Cardiac fibroblast (primary cell): ENCODE measurements at places on chromosomes 7 and 10.

DNA sequence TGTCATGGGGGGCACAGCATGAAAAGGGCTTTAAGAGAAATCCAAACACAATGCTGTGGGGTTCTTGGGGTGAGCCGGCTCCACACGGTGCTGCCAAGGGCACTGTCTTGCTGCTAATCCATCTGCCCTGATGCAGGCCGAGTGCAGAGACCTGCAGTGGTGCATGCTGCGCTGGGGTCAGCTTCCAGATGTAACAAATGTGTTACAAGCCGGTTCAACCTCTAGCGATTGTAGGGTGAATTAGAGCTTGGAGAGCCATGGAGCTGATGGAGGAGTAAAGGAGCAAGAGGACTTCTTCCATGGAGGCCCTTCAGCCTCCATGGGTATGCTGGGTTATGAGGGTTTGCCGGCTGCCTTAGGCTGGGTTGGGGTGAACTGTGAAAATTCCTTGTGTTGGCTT, 402.3 kb downstream of the TYW1 start:
- no peak for DNase-seq

DNA sequence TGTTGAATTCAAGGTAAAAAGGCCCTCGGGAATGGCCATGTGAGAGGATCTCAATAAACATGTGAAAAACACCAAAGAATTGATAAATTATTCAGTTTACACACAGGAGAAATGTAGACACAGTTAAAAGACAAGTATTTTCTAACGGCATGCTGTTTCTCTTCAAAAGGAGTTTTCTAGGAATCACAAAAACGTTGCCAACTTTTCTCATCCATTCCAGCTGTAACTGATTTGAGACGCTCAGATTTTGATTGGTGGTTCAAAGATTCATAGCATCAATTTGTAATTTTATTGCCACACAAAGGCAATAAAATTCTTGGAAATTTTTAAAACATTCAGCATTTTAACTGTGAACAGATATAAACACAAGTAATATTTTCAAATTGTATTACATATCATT, 384.9 kb upstream of the PFKP start:
- no peak for DNase-seq

DNA sequence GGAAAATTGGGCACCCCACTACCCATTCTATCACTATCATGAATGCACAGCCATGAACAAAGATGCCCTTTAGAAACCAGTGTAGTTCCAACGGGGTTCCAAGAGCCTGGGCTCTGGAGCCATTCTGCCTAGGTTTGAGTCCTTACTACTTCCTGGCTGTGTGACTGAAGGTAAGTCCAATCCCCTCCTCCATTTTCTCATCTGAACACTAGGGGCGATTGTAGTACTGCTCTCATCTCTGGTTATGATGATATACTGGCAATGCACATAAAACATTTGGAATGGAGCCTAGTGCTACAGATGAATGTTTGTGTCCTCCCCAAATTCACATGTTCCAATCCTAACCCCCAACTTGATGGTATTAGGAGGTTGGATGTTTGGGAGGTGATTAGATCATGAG, 28.1 kb upstream of the CDH23 start:
- no peak for DNase-seq

DNA sequence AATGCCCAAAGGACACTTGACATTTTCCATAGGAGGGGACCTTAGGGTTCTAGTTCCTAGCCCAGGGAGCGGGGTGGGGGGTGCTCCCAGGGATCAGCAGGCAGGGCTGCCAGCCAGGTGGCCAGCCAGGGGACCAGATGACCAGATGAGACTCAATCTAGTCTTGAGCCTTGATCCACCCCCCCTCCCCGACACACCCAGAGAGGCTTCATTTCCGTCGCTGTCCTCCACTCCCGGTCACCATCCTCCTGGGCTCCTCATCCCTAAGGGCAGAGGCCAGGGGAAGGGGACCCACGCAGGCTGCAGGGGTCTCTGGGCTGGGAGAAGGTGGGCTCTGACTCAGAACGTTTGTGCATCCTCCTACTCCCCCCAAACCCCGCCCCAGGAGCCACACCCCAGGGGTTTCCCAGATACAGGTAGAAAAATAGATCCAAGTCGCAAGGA, 1.0 kb downstream of the STX1A start:
- no peak for DNase-seq

- DNase-seq, result peak; percentile 55
Observed at GRCh38 chr10:14412624-14413023, 81.9 kb upstream of the FRMD4A start.

- no peak for DNase-seq
Observed at GRCh38 chr10:26567351-26567721, 129.2 kb downstream of the APBB1IP start.

- DNase-seq, result peak; percentile 59
Observed at GRCh38 chr10:63265222-63265617, 132.1 kb downstream of the NRBF2 start.

DNA sequence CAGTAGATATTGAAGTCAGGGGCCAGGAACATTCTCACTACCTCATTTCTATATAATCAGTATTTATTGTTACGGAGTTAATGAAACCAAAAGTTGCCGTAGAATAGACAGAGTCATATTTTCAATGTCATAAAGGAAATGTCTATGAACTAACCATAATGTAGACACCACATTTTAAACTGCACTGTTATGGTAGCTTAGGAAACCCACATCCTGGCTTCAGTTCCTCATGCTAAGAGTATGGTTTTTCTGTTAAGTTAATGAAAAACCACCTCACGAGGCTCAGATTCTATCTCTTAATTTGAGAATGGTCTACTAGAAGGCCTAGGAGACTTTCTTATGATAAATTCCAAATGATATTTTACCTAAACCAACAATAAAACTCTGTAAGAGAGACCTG, 166.5 kb downstream of the TMEM26 start:
- DNase-seq, result no peak

GRCh38 chr10:5519054-5519453, 5.7 kb upstream of the CALML3 start:
- DNase-seq, result no peak

DNA sequence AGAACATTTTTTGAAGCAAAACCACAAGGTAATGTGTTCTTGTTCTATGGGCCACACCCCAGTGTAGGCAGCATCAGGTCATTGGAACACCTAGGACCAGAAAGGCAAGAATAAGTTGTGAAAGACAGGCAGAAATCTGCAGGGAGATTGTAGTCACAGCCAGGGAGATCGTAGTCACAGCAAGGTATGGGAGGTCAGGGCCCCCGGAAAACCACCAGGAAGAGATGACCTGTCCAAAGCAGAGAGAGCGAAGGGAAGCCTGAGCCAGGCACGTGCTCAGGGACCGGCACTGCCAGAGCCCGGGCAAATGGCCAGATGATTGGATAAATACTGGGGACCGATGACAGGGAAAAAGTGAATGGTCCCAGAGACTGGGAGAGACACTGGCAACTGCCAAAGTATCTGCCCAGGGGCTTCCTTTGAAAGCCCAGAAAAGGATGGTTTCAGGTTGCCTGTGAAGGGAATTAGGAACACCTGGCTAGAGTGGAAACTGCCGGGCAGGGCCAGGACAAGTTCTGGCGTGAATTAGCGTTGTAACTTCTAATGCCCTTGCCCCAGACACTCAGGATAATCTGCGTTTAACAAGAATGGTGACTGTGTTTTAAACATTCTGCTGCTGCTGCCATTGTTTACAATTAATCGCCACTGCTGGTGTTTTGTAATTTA, 3.9 kb upstream of the NOBOX start:
- DNase-seq, result no peak

GRCh38 chr10:9625304-9625703, 1392.4 kb upstream of the CELF2 start:
- DNase-seq, result no peak

DNA sequence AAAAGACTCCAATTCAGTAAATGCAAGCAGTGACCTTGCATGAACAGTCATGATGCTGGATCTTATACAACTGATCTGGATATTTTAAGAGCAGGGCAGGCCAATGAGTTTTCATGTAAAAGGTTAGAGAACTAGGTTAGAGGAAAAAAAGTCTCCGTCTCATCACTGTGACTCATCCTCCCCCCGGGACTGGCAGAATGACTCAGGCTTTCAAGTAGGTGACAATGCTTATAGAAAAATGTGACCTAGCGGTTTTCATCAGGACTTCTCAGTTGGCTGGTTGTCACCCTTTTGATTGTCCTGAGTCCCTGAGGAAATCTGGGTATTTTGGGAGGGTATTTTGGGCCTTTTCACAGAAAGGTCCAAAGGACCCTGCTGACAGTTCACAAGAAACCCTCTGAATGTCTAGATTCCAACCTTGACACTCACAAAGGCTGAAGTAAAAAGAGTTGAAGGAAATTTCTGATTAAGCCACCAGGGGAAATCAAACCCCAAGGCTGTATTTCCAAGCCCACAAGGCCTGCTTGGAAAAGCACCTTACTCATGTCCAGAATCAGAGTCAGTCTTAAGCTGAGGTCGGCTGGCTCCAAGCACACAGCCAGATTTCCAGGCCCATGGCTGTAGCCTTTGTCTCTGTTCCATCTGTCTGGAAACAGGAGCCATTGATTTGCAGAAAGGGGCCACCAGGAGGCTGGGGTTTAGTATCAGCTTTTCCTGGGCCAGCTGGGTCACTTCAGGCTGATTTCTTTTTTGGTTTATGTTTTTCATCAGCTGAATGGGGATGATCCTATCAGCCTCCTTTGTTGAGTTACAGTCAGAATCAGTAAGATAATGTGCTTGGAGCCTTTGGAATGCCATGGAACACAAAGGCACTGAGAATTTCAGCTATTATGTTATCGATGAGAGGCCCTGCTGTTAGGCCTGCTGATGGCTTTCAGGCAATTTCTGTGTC, 226.4 kb upstream of the HABP2 start:
- peak; percentile 89 for DNase-seq

GRCh38 chr7:98085674-98086073, 21.0 kb upstream of the LMTK2 start:
- DNase-seq, result no peak

- no peak for DNase-seq
Observed at GRCh38 chr7:71131256-71132126, 453 bp upstream of the GALNT17 start.

DNA sequence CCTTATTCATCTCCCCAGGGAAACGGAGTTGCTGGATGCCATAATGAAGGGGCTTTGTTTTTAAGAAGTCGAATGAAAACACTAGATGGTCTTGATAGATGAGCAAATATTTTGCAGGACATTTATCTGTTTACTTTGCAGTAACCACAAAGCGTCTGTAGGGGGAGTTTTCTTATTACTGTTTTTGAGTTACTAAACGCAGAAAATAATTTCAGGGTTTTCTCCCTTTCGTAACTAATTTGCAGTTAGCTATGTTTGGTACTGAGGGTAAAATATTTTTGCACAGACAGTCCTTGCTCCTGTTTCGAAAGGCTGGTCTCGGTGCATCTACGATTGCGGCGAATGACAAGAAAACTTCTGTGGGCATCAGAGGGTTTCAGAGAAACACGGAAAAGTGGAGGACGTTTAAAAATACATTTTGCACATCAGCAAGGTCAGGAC, 505.6 kb upstream of the MKI67 start:
- DNase-seq, result peak; percentile 10

- DNase-seq, result no peak
Observed at GRCh38 chr7:140390034-140390433, 8.3 kb downstream of the SLC37A3 start.

DNA sequence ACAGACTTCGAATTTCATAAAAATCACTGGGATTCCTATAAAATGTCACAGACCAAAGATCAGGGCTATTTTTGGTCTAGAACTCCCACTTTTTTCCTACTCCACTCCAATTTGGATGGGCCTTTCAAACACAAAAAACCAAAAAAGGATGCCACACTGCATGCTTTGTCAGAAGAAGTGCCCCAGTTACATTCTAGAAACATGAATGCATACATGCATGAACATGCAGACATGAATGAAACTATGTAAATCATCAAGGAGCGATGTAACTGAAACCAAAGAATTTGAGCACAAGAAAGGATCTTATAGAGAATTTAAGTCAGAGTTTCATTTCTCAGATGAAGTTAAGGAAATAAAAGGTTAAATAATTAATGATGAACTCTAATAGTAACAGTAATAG, 31.8 kb upstream of the FAM133B start:
- no peak for DNase-seq

DNA sequence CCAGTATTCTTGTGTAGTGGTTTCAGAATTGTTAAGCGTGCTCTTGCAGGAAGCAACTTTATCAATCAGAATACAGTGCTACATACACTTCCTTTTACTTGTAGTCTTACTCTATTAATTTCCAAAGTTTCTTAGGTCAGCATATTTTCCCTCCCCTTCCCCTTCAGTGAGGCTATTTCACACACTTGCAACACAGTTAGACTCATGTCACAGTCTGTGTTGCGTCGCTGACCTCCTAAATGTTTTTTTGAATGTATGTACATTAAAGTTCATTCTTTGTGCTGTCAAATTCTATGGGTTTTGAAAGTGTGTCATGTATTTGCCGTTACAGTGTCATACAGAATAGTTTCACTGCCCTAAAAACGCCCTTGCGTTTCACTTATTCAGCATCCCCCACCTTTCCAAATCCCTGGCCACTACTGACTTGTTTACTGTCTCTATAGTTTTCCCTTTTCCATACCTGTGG, 5.4 kb upstream of the HKDC1 start:
- no peak for DNase-seq

- DNase-seq, result peak; percentile 1
Observed at GRCh38 chr10:26215396-26215934, 1.1 kb upstream of the GAD2 start.

DNA sequence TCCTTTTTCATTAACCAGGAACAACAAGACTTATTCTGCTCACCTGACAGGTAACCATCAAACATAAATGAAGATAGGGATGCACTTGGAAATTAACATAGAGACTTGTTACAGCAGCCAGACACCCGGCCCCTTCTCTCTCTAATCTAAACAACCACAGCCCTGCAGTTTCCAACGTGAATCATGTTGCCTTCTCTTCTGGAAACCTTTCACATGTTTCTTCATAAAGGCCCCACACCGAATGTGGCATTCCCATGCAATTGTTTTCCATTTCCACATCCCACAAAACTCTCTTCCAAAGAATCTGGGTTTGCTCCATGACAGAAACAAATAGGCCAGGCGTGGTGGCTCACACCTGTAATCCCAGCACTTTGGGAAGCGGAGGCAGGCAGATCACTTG, 15.0 kb upstream of the WDR86 start:
- DNase-seq, result no peak

GRCh38 chr10:75651417-75651816, 220.0 kb downstream of the LRMDA start:
- DNase-seq, result peak; percentile 15

GRCh38 chr10:34273340-34273739, 541.8 kb downstream of the PARD3 start:
- no peak for DNase-seq

- DNase-seq, result peak; percentile 7
Observed at GRCh38 chr10:91708174-91708861, 75.4 kb upstream of the PPP1R3C start.

DNA sequence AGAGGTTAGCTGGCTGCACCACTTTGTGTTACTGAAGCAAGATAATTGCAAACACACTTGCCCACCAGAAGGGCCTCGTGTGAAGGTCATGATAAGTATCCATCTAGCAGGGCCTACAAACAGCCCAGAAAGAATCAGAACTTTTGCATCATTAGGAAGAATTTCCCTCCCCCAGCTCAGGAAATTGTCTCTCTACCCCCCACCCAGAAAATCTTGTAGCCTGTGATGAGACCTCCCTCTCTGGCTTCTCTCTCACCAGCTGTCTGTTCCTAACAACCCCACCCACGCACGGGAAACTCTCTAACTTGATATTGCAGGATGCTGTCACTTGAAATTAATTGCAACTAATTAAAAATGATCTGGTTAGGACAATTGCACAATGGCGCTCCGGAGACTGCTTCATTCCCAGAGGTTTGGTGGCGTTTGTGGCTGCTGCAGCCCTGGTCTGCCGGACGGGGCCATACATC, 34.5 kb downstream of the ZNF503 start:
- no peak for DNase-seq
